ENCODE measurements at places on chromosomes 3 and 15. TPM values are rescaled to one million over a fixed set of nuclear protein-coding genes. Genes with fewer than 3 reads are reported as not detected.
A peak's percentile ranks its signal among the peaks of the same experiment; 100 is the strongest.

DNA sequence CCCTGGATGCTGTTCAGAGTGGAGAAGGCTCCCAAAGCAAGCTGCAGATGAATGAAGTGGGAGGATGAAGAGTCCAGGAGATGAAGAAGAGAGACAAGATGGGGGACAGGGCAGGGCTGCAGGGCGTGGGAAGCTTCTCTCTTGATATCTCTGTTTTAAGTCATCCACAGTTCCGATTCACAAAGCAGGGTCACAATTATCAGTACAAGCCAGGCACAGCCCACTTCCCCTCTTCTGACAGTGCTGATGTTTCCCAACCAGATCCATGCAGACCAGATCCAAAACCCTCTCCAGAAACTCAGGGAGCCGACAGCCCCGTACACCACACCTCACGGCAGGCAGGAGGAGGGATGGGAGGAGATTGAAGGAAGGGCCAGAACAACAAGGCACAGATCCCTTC, 31.1 kb downstream of the NTRK3 start:
- no peak for DNase-seq

DNA sequence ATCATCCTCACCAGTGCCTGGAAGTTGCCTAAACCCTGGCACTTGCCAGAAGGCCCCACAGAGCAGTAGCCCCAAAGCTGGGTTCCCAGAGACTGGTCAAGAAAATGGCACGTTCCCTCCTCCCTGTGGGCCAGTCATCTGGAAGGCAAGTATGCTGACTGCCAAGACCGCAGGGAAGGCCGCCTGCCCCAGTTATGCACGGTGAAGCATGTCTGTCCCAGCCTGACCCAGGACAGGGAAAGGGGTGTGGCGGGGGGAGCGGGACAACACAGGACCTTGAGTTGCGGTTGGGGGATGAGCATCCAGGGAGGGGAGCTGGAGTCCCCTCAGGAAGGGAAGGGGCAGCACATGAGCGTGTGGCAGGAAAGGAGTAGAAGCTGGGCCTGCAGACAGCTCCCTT, 33.0 kb downstream of the RBPMS2 start:
- peak; percentile 55 for DNase-seq

- DNase-seq, result no peak
Observed at GRCh38 chr3:4885316-4885715, 93.9 kb upstream of the BHLHE40 start.

GRCh38 chr3:142976621-142977398, 13.3 kb upstream of the PAQR9 start:
- peak; percentile 93 for DNase-seq

DNA sequence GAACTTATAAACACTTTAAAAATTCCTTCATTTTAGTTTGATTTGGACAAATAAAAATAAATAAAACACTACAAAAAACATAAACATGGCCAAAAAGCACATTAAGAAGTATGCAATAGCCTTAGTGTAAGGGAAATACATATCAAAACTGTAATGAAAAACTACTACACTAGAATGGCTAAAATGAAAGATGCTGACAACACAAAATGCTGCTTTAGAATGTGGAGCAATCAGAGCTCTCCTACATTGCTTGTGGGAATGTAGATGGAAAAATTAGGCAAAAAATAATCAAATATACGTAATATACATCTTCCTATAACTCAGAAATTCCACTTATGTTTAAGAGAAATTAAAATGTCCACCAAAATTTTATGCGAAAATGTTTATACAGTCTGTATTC, 96.2 kb downstream of the ABI3BP start:
- DNase-seq, result no peak

DNA sequence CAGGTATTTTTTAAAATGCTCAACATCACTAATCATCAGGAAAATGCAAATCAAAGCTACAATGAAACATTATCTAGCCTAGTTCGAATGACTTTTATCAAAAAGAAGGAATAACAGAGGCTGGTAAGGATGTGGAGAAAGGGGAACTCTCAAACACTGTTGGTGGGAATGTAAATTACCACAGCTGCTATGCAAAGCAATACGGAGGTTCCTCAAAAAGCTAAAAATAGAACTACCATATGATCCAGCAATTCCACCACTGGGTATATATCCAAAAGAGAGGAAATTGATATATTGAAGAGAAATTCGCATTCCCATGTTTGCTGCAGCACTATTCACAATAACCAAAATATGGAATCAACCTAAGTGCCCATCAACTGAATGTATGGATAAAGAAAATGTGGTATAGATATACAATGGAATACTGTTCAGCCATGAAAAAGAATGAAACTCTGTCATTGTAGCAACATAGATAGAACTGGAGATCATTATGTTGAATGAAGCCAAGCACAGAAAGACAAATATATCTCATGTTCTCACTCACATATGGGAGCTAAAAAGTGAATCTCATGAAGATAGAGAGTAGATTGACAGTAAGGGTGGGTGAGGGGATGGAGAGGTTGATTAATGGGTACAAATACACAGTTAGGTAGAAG, 19.7 kb upstream of the CLN6 start:
- no peak for DNase-seq

DNA sequence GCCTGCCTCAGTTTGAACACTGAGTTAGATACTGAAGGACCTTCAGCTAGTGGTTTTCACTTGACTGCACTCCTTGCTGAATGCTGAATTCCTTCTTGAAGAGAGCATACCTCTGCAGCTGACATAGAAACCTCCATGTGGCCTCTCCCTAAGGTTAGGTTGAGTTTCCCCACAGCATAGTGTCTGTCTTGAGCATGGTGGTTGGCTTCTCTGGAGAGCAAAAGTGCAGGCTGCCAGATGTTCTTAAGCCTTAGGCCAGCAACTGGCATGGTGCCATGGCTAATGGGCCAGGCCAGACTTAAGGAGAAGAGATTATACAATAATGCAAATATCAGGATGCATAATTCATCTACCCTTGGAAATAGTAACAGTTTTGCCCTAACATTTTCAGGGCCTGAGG, 545.6 kb upstream of the ZNF385D start:
- DNase-seq, result no peak

- peak; percentile 75 for DNase-seq
Observed at GRCh38 chr3:50675179-50676030, 678 bp downstream of the DOCK3 start.

DNA sequence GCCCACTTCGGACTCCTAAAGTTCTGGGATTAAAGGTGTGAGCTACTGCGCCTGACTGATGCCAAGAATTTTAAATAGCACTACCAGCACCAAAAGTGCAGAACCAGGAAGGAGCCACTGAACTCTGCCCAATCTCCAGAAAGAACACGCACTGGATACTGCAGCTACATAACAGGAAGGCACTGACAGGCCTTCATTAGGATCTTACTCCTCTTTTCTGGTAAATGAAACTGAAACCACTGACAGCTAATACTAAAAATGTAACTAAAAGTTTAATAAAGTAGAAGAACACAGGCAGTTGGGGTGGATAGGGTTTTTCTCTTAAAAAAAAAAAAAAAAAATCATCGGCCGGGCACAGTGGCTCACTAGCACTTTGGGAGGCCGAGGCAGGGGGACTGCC, 74.1 kb upstream of the CHRM5 start:
- DNase-seq, result no peak

DNA sequence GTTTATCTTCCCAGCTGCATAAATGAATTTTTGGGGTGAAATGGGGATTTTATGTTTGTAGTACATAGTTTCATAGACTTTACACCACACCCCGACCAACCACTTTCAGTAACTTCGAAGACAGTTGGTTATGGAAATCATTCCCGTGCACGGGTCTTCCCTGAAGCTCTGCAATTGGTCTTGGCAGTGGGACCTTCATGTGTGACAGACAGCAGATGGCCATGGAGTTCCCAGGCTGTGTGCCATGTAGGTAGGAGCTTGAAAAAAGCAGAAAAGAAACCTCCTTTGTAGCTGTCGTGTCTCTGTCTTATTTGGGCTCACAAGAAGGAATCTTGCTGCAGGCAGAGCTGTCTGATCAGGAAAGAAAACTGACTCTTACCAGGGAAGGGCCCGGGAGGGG, 25.9 kb downstream of the EXOG start:
- DNase-seq, result peak; percentile 33

- DNase-seq, result no peak
Observed at GRCh38 chr15:74907163-74907870, 666 bp upstream of the FAM219B start.

DNA sequence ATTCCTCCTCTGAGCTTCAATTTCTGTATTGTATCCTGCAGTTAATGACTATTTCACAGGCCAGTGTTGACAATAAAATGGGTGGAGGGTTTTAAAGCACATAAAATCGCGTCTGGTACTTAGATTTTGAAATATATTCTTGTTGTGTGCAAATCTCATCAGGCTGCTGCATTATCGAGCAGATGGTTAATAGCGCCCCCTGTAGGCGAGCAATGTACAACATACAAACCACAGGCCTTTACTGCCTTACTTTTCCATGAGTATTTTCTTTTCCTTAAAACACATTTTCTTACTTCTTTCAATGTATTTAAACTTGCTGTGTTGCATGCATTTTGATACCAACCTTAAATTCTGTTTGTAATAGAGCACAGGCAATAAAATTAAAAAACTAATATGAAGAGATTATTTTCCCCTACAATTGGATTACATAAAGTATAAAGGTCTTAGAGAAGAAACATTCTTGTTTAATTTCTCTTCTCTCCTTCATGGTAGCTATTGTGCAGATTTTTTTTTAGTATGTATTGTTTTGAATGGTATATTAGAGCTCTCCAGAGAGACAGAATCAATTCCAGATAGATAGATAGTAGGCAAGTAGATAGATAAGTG, 608.4 kb downstream of the CADM2 start:
- DNase-seq, result peak; percentile 21

DNA sequence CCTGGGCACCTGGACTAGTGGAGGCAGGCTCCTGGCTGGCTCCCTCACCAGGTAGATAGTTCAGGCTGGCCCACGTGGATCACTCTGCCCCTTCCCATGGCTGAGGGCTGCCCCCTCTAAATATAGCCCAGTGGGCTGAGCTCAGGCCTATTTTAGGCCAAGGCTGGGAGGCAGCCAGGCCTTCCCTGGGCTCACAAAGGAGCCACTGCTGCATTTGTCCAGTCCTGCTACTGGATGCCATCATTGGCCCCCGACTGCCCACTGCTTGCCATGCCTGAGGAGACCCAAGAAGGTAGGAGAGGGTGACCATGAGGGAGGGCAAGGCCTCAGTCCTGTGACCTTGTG, at the start of gene LSMEM2:
Gene LSMEM2 (plus strand): TSS at position 208 of the 345 bp plus-strand sequence. CDS start 27 bp downstream, at position 235.
- DNase-seq, result peak; percentile 84

GRCh38 chr15:79219393-79220056, 63.0 kb upstream of the ANKRD34C start:
- no peak for DNase-seq

DNA sequence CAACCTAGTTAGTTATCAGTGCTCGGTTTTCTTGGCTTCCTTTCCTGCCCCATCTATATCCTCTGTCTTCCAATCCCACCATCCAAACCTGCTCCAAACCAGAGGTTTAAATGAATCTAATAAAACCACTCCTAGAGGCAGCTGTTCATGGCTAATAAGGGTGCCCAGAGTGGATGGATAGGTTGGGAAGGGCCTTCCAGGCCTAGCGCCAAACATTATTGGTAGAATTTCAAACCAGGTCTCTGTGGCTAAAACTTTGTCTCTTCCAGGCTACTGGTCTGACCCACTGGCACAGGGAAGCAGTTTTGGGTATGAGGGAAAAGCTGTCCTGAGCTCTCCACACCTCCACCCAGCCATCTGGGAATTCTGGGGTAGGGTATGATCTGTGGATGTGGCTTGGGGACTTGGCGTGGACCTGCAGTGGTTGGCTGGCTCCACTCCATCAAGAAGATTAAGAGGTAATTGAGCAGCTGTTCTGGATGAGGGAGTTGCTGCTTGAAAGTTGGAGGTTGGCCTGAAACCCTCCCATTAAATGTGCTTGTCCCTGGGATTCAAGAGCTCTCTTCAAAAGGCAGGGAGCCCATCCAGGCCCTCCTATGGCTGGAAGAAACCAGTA, 29.3 kb upstream of the INSYN1 start:
- DNase-seq, result no peak

DNA sequence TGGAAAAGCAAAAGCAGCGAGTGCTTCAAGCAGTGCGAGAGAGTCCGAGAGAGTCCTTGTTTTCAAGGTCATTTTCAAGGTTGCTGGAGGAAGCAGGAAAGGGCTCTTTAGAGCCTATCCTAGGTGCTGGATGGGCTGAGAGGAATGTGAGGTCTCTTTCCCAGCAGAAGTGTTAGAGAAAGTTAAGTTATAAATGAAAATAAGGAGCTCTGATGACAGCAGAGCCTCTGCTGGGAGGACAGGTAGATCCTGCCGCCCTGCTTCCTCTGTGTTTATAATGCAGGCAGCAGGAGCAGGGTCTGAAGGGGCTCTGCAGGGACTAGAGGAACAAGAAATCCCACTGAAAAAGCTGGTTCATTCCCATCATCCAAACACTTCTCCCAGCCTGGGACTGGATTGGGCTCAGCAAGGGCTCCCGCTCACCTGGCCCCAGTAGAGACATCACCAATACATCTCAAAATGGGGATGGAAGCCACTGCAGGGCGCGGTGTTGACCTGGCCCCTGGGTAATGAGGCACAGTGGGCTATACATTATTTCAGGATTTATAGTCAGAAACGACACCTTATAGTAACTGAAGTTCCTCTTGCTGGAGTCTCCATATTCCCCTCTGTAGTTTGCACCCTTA, 41.5 kb upstream of the RAB6B start:
- DNase-seq, result no peak

DNA sequence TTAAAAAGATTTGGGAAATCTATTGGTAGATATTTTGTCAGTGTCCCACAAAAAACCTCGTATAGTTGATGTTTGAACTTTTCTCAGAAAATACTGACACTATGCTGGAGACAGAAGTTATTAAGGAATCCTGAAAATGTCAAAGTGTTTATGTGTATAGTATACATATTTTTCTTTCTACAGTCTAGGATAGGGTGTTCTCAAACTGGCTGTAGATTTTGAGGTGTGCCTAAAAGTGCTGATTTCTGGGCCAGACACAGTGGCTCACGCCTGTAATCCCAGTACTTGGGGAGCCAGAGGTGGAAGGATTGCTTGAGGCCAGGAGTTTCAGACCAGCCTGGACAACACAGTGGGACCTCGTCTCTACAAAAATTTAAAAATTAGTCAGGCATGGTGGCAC, 322.0 kb downstream of the NLGN1 start:
- DNase-seq, result no peak

DNA sequence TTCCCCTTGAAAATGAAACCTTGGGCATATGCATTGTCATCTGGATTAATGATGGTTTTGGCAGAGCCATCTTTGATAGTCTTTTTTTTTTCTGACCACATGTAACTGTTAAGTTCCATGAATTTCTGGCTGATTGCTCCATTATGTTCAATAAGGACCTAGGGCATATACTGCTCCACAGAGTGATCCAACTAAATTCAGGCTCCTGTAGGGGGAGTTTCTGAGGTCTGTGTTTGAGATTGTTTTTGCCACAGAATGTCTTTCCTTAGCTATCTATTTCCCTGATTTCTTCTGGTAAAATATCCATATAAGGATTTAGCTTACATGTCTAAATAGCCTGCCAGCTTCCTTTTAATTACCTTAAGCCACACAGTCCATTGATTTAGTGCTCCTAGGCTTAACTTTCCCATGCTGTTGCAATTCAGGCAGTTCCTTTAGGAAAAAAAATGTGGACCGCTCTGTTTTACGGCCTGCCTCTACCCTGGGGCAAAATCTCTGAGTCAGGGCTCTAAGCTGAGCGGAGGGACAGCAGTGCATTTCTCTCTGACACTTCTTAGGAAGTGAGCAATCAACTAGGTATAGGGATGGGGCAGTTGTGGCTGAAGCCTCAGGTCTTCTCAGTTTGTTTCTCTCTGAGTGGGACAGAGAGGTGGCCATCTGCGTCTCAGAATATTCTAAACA, 796.2 kb downstream of the NR2F2 start:
- DNase-seq, result no peak

The SAMD7 gene
- not detected for total RNA-seq

The BFSP2 gene
- not detected for total RNA-seq

The EPHA3 gene
- 1.9 TPM for total RNA-seq

The DUOXA2 gene
- total RNA-seq, result not detected

The GPR27 gene
- 4.4 TPM for total RNA-seq

The A4GNT gene
- not detected for total RNA-seq

The IFT122 gene
- total RNA-seq, result 16.8 TPM

The MYO5A gene
- 6.7 TPM for total RNA-seq
